Fibroblast of the aortic adventitia (primary cell): ENCODE measurements at places on chromosomes 4 and X. TPM values are rescaled to one million over a fixed set of nuclear protein-coding genes. Genes with fewer than 3 reads are reported as not detected.

SSX2B gene
- 0.09 TPM in 1 of 2 replicates, not detected in the other for total RNA-seq

S100G gene
- not detected in 2 replicates for total RNA-seq

CASP6 gene
- 20.4 and 21.6 TPM in 2 replicates for total RNA-seq

PTPN13 gene
- 41.6 and 67.6 TPM in 2 replicates for total RNA-seq

PAGE4 gene
- not detected in 2 replicates for total RNA-seq

MAGEA2B gene
- total RNA-seq = not detected in 2 replicates

PABPC1L2A gene
- not detected in 2 replicates for total RNA-seq

RHOH gene
- not detected in 2 replicates for total RNA-seq

ZNF595 gene
- 11.0 and 15.5 TPM in 2 replicates for total RNA-seq

NUDT10 gene
- total RNA-seq = 0.63 and 2.0 TPM in 2 replicates

C4orf50 gene
- total RNA-seq = 0.08 TPM in 1 of 2 replicates, not detected in the other

CCKAR gene
- 3.1 TPM in 1 of 2 replicates, not detected in the other for total RNA-seq

G3BP2 gene
- 177 and 407 TPM in 2 replicates for total RNA-seq
